AML-193 (cell line): ENCODE measurements at places on chromosomes 1 and 21.

GRCh38 chr21:26572702-26573381 lies at the start of gene CYYR1:
CYYR1 (minus strand) TSS chr21:26573286; CDS start chr21:26572940, 346 bp downstream.
- DNase-seq = no peak

DNA sequence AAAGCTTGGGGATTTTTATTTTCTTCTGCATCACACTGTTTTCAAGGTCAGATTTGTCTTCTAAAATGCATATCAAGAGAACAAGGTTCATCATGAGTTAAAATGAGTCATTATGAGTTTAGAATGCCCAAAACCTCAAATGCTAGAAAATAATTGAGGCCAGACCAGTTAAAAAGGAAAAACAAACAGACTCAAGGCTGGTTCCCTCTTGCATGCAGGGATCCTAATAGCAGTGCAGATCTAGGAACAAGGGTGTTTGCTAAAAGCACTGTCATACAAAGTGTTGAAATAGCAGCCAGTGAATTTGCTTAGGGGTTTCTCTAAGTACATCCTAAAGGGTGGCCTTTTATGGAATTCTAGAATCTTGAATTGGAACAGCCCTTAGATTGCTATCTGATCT lies 15.3 kb downstream of the BEND5 start:
- no peak for DNase-seq

DNA sequence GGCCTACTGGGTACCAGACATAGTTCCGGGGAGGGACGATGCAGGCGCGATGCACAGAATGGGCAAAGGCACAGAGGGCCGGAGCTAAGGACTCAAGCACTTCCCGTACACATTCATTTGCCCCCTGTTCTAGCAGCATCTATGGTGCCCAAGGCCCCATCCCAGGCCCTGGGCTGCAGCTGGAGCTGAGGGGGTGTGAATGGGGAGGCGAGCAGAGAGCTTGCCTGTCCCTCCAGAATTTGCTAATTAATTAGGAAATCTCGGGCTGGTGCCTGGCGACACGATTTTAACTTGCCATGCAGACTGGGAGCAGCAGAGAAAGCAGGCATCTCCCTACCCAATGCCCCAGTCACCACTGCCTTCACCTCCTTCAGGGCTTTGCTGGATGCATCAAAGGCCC lies 35.9 kb downstream of the EPHA2 start:
- no peak for DNase-seq

GRCh38 chr21:41742073-41742875 lies 24.6 kb downstream of the RIPK4 start:
- no peak for DNase-seq

GRCh38 chr1:245651093-245651492 lies 496.3 kb downstream of the KIF26B start:
- no peak for DNase-seq

GRCh38 chr1:223515926-223516325 lies 122.7 kb downstream of the CCDC185 start:
- DNase-seq = no peak

GRCh38 chr1:76292418-76293184 lies 218.1 kb downstream of the ST6GALNAC3 start:
- DNase-seq = peak; percentile 2

DNA sequence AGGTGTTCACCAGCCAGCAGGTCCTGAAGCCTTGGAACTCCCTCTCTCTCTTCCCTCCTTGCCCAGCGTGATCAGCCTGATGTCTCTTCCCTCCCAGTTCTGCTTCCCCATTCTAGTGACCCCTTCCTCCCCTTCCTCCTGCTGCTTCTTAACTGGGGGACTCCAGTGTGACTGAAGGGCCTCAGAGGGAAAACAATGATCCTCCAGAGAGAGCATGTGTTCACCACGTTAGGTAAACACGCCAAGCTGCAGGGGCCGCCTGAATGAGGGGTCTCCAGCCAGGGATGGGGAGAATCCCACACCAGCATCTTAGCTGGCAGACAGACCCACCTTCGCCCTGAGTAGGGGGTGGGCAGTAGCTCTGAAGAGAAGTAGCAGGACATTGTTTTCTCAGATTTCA lies 124.8 kb downstream of the TMEM53 start:
- no peak for DNase-seq

- DNase-seq = no peak
Measured at GRCh38 chr1:115320377-115320776, 17.7 kb downstream of the NGF start.

DNA sequence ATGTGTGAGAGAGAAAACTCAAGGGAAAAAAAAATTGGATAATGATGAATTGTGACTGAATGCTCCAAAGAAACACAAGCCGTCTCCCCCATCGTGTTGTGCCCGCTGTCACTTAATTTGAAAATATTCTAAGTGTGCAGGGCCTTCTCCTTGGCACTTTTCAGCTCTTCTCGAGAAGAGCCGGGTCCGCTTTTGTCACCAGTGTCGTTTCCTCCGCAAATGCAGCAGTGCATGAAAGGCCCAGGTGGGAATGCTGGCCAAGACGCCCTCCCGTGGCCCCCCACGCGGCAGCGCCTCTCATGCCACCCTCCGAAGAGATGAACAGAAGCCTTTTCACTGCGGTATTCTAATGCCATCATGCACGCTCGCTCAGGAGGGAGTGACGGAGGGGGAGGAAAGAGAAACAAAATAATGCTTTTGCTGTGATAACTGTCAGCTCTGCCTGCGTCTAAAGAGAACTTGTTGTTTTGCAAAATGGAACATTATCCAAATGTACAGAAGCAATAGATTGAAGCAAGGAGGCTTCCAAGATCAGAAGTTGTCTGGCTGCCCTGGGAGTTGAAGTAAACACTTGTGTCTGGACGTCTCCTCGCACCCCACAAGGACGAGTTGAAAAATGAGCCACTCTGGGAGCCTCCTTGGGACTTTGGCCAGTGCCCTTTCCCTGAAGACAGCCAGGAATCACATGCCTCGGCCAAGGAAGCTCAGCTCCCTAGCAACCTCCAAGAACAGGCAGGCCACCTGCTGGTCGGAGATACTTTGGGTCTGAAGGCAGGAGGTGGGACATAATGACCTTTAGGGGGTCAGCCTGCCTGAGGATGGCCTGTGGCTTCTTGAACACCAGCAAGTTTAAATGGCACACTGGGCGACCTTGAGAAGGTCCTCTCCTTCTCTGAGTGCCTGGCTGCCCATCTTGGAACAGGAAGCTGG lies 166.1 kb upstream of the ZC3H12A start:
- no peak for DNase-seq

GRCh38 chr21:14522736-14523135 lies 23.4 kb downstream of the SAMSN1 start:
- DNase-seq = no peak

DNA sequence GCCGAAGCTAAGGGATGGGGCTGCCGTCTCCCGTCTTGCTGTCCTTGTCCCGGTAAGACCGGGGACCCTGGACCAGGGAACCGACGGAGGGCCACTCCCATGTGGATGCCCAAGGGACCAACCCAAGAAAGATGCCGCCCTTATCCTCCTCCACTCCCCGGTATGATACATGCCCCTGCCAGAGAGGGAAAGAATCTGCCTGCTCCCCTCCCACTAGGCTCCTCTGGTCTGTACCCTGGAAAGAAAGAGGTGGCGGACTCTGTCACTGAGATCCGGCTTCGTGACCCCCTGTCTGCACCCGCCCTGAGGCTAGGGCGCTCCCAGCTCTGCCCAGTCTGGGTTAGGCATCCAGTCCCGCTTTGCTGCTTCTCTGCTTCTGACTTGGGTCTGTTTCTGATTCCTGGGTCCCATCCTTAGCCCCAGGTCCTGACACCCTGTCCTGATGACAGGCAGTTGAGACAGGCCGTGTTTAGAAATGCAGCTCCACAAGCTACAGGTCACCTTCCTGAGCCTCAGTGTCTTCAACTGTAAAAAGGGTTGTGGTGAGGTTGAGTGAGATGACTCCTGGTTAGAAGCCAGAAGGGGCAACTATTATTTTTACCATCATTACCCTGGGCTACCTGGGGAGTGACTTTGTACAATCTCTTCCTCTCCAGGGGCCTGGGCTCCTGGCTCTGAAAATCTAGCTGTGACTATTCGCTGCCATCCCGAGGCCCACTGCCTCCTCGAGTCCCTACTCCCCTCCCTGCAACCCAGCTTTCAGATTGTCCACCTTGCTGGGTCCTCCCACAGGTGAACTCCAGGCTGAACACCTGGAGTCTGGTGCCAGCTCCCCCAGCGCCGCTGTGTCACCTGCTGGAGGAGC lies 3.7 kb downstream of the MATN1 start:
- DNase-seq = peak; percentile 29

- DNase-seq = no peak
Measured at GRCh38 chr1:212987702-212988322, 27.9 kb downstream of the ANGEL2 start.

DNA sequence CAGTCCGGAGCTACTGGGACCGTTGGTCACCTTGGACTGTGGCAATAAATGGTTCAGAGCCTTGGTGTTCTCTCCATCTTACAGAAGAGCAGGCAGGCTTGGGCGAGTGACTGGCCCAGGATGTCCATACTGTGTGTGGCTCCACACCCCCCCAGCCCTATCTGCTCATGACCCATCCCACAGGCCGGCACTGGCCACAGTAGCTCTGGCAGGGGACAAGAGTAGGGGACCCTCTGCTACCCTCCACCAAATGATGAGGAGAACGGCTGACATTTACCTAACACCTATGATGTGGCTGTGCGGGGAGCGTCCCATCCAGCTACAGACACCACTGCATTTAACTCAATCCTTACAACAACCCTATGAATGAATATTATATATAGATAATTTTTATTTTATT lies 13.3 kb downstream of the LDLRAD2 start:
- DNase-seq = no peak

- DNase-seq = no peak
Measured at GRCh38 chr1:31703431-31704270, at the start of gene COL16A1. COL16A1 (minus strand) TSS chr1:31704017; CDS start chr1:31702193, 1,824 bp downstream.

- DNase-seq = no peak
Measured at GRCh38 chr1:154712166-154712810, 104.3 kb upstream of the ADAR start.

- DNase-seq = no peak
Measured at GRCh38 chr1:235244974-235245592, 82.9 kb downstream of the ARID4B start.

GRCh38 chr1:186307445-186307844 lies 67.6 kb downstream of the TPR start:
- no peak for DNase-seq
